ENCODE measurements at places on chromosomes 13 and 19.
A peak's percentile ranks its signal among the peaks of the same experiment; 100 is the strongest.

DNA sequence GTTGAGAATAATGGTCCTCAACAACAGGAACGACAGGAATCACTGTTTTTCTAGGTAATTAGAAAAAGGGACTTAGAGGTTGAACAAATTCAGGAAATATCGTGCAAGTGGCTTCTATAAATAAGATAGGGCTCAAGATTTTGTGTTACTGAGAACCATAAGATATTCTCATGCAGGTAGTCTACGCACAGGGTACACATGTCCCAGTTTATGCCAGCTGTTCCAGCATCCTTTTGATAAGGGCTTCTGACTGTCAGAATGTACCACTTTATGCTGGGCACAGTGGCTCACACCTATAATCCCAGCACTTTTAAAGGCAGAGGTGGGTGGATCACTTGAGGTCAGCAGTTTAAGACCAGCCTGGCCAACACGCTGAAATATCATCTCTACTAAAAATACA is 32.1 kb downstream of the RBM26 start:
- H3K36me3 ChIP-seq, result peaks cover 44% of the 10 kb centered on the region
- H3K4me3 ChIP-seq, result no peak overlapping the region
- no peaks in the 10 kb centered on the region for H3K4me1 ChIP-seq
- no peak for DNase-seq
- H3K27ac ChIP-seq, result peak overlapping the region; percentile 57

DNA sequence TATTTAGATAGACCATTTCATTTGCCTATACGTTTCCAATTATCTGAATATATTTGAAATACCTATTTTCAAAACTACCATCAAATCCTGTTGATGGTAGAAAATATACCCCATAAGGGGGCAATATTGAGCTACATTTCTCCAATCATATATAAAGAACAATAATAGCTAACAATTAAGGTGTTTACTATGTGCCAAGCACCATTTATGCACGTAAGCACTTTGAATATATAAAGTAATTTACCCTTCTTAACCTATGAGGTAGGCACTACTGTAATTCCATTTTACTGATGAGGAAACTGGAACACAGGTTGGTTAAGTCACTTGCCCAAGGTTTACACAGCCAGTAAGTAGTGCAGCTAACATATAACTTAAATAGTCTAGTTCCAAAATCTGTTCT is 79.2 kb downstream of the UBL3 start:
- peaks cover 14% of the 10 kb centered on the region for H3K36me3 ChIP-seq
- no peak overlapping the region for H3K27ac ChIP-seq
- no peaks in the 10 kb centered on the region for H3K27me3 ChIP-seq
- H3K4me3 ChIP-seq, result no peak overlapping the region
- H3K4me1 ChIP-seq, result peaks cover 7% of the 10 kb centered on the region

- peaks cover 18% of the 10 kb centered on the region for H3K4me1 ChIP-seq
- no peak for DNase-seq
- H3K36me3 ChIP-seq, result no peaks in the 10 kb centered on the region
- peaks cover 4% of the 10 kb centered on the region for H3K27me3 ChIP-seq
- no peak overlapping the region for H3K27ac ChIP-seq
These were observed 333.9 kb downstream of the RFC3 start for GRCh38 chr13:34151885-34152284.

- H3K4me3 ChIP-seq, result no peak overlapping the region
- no peak for DNase-seq
- no peak overlapping the region for H3K27ac ChIP-seq
These were observed 1519.9 kb upstream of the MIR17HG start for GRCh38 chr13:89827552-89827951.

DNA sequence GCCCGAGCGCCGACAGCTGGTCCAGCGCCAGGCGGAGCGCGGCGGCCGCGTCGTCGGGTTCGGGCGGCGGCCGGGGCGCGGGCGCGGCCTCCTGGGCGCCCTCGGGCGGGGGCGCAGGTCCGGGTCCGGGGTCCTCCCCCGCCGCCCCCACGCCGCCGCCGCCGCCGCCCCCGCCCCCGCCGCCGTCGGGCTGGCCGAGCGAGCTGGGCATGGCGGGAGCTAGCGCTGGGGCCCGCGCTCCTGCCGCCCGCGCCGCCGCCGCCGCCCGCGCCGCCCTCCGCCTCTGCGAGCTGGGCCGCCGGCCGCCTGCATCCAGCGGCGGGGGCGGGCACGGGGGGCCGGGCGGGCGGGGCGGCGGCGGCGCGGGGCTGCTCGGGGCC is 287 bp downstream of the MEX3D start:
- no peak for DNase-seq
- H3K4me3 ChIP-seq, result no peak overlapping the region
- peaks cover 23% of the 10 kb centered on the region for H3K4me1 ChIP-seq
- peaks cover 25% of the 10 kb centered on the region for H3K36me3 ChIP-seq

- peaks cover 3% of the 10 kb centered on the region for H3K27me3 ChIP-seq
- H3K27ac ChIP-seq, result no peak overlapping the region
- H3K36me3 ChIP-seq, result no peaks in the 10 kb centered on the region
These were observed 224.6 kb upstream of the GPC6 start for GRCh38 chr13:93001866-93002461.

DNA sequence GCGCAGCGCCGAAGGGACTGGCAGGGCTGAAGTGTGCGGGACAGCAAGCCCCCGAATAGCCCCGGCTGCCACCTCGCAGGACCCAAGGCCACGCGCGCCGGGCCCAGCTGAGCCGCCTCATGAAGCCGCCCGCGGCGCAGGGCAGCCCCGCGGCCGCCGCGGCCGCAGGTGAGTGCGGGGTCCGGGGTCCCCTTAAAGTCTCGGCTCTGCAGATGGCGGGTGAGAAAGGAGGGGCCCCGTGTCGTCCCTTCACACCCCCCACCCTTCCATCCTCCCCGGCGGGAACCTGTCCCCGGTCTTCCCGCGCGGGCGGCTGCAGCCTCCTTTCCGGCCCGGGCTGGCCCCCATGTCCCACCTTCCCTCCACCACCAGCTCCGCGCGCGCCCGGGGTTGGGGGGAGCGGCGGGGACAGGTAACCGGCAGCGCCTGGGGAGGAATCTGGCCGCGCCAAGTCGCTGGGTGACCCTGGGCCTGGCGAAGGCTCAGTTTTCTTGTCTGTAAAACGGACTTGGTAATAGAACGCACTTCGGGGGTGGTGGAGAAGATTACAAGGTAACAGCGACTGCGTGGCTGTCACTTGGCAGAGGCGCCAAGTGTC is 338 bp downstream of the RGCC start:
- no peaks in the 10 kb centered on the region for H3K36me3 ChIP-seq
- H3K4me1 ChIP-seq, result no peaks in the 10 kb centered on the region
- H3K4me3 ChIP-seq, result peak overlapping the region; percentile 74
- peak; percentile 42 for DNase-seq

Measured in nephron progenitor cell (in vitro differentiated cells).